ENCODE measurements at places on chromosomes 7 and 10.
A peak's percentile ranks its signal among the peaks of the same experiment; 100 is the strongest.

DNA sequence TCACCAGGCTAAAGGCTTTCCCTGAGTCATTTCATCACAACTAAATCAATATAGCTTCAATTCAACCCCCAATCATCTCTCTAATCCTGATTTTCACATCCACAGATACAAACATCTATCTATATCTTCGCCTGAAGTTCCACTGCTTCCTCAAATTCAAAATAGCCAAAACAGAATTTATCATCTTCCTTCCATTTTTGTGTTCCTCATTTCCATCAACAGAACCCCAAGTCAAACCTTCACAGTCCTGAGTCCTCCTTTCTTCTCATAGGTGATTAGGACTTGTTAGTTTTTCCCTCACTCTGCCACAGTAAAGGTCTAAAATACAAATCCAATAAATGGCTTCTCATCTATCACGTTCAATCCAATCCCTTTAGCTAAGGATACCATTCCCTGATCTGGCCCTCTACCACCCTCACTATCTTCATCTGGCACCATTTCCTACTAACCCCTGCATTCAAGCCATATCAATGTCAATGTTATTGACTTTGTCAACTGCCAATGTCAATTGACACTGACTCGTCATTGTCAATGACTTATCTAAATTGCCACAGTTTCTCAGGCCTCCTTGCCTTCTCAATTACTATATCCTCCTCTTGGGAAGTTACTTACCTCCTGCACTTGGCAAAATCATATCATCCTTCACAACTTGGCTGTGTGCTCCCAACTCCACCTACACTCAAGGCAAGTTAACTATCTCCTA lies 2.6 kb downstream of the HYCC1 start:
- peak; percentile 22 for DNase-seq

DNA sequence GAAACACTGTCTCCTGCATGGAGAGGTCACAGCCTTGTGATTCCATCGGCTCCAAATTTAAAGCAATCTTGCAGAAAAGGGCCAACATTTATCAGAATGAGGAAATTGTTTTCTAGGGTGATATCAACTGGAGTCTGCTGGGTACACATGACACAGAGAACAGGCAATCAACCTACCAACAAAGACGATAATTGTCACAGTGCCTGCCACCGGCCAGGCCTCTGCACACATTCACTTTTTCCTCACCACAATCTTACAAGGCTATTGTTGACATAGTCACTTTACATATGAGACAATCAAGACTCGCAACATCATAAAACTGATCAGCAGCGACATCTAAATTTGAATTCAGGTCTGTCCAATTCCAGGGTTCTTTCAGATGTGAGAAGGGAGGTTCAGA lies 189.4 kb downstream of the KCNMA1 start:
- DNase-seq: no peak

- DNase-seq: no peak
Measured at GRCh38 chr7:106057962-106058927, 53.9 kb downstream of the SYPL1 start.

DNA sequence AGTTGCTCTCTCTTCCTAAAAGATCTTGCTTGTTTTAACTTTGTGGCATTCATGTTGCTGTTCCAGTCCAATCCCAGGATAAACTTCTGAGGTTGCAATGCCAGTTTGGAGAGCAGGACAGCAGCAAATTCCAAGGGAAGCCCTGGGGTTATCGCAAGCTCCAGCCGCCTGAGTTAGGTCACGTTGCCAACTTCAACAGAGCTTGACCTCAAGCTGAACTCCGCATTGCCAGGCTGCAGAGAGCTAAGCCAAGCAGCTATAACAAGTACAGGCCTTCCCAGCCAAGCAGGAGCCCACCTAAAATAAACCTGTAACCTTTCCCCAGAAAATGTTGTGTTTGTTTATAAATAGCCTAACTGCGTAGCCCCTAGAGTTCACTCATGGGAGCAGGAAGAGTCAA lies 138.9 kb upstream of the LYZL1 start:
- no peak for DNase-seq

DNA sequence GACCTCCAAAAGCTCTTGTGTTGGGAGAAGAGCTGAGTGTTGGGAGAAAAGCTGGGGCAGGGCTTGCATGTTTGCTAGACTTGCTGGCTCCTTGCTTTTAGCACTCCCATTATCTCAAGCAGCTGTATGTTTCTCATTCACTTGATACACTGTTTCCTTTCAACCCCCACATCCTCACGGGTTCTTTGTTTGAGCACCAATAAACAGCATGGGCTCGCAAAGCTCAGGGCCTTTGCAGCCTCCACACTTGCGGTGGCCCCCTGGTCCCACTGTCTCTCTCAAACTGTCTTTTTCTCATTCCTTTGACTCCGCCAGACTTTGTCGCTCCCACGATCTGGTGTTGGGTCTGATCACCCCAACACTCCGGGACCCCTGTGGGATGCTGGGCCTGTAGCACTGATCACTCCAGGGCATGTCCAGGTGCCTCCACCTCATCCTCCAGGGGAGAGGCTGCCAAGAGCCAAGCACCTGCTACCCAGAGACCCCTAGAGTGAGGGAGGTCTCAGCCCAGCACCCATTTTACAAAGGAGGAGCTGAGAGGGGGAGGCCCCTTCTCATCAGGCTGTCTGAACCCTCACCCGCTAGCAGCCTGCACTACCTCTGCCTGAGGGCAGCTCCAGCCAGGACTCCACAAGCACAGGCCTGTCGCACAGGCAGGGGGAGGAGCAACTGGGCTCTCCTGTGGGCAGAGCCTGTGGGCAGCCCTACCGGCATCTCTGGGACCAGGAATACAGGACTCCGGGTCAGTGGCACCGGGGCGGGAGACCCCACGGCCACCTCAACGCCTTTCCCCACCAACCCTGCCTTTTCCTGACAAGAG lies 49.1 kb upstream of the MSMB start:
- DNase-seq: peak; percentile 56

GRCh38 chr7:78055001-78055573 lies 256.5 kb downstream of the PHTF2 start:
- no peak for DNase-seq

All from NB4 (cell line).